NCI-H345 (cell line): ENCODE measurements at places on chromosomes 1 and 21.
A peak's percentile ranks its signal among the peaks of the same experiment; 100 is the strongest.

DNA sequence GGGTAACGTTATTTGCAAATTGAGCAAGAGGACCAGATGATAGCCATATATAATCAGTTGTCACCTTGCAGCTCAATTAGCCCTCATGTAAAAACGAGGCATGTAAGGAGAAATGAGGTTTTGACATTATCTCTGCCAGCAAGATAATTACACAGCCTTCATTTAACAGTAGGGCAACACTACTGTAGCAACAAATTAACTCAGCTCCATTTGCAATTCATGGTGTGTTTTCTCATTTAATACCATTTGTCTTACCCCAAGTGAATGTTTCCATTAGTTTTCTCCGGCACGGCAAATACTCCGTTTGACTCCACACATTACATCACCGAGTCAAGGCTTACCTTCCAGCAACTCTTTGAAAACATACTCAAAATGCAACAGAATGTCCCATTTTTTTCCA, 66.7 kb downstream of the GPATCH2 start:
- no peak for DNase-seq

DNA sequence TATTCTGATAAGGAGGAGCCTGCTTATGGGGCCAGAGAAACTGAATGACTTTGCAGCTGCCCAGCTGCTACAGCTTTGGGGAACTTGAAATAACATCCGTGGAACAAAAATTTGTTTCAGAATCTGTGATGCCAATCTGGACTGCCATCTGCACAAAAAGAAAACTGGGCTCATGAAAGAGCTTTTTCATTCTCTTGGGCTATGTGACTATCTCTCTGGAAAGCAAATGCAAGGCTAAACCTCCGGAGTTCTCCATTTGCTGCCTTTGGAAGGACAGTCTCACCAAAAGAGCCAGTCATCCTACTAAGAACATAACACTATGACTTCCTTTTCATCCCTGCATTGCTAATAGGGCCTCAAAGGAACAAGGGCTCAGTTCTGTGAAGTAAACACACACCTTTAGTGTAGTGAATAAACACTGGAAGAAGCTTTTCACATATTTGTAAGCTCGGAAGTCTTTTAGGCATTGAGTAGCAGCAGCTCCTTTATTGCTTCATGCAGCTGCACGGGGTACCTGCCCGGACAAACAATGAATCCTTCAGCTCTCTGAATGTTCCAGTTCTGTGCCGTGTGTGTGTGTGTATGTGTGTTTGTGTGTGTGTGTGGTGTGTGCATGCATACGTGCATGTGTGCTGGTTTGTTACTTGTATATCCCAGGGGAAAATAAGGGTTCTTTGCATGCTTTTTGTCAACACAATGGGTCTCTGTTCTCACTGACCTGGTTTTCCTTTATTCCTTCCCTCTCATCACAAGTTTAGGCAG, 255.5 kb upstream of the SGIP1 start:
- DNase-seq: no peak

DNA sequence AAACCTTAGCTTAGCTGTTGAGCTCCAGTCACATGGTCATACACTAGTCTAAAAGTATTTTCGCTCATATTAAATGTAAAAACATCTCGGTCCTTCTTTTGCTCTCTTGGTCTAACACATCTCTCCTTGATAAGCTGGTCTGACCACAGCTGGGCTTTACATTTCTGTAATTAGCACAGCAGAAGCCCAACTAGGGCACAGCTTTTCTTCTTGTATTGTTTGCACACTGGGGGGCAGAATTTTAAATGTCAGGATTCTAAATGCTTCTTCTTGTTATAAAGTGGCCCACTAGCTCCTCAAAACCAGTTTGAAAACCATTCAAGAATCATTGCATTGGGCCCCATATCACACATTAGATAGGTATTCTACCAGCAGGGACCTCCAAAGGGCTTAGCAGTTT, 289.1 kb upstream of the PKN2 start:
- DNase-seq: no peak

GRCh38 chr1:121569428-121569827, 384.7 kb downstream of the SRGAP2C start:
- no peak for DNase-seq

DNA sequence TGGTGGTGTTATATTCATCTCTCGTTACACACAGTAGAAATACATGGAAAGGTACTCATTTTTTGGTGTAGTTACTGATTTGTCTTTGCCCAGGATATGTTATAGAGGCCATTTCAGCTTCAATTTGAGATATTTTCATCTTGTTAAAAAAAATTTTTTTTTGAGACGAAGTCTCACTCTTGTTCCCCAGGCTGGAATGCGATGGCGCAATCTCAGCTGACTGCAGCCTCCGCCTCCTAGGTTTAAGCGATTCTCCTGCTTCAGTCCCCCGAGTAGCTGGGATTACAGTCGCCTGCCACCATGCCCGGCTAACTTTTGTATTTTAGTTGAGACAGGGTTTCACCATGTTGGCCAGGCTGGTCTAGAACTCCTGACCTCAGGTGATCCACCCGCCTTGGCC, 19.0 kb downstream of the MORC3 start:
- no peak for DNase-seq

DNA sequence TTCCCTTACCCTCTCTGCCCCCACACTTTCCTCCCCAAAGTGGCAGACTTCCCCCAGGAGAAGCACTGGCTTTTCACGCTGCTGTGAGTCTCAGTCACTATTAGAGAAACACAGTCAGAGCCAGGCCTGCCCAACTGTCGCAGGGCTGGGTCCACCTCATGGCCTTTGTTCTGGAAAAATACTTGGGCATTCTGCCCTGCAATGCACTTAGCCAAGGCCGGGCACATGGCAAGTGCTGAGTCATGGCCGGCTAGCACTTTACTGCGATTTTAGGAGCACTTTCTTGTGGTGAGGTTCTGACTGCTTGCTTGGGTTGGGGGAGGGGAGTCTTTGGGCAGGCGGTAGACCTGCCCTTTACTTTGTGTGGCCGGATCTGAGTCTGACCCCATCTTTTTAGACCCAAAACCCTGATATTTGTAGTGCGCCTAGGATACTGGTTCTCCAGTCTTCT, 7.7 kb downstream of the EPHX1 start:
- no peak for DNase-seq

GRCh38 chr1:23902321-23903278, 10.6 kb downstream of the CNR2 start:
- peak; percentile 7 for DNase-seq
